Fibroblast of mammary gland (primary cell): ENCODE measurements at places on chromosomes 7 and 10.
A peak's percentile ranks its signal among the peaks of the same experiment; 100 is the strongest.

- DNase-seq: peak; percentile 52
Observed at GRCh38 chr10:59839576-59839975, 66.8 kb downstream of the CCDC6 start.

- DNase-seq: no peak
Observed at GRCh38 chr7:12016439-12016838, 184.4 kb upstream of the THSD7A start.

- DNase-seq: no peak
Observed at GRCh38 chr10:114030140-114030539, 13.5 kb upstream of the ADRB1 start.

- no peak for DNase-seq
Observed at GRCh38 chr7:47331179-47331565, 250.7 kb downstream of the TNS3 start.

DNA sequence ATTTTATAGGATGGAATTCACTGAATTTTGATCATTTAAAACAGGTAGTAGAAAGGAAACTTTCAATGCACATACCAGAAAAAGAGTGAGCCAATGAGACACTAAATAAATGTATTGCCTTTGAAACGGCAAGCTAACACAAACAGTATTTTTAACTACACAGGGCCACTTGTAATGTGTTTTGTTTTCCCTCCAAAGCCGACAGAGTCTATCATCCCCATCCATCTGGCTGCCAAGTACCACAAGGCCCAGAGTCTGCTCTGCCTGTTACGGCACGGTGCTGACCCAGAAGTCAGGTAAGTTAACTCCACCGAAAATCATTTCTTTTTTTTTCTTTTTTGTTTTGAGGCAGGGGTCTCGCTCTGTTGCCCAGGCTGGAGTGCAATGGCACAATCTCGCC, 1.5 kb downstream of the ANKRD61 start:
- DNase-seq: no peak

DNA sequence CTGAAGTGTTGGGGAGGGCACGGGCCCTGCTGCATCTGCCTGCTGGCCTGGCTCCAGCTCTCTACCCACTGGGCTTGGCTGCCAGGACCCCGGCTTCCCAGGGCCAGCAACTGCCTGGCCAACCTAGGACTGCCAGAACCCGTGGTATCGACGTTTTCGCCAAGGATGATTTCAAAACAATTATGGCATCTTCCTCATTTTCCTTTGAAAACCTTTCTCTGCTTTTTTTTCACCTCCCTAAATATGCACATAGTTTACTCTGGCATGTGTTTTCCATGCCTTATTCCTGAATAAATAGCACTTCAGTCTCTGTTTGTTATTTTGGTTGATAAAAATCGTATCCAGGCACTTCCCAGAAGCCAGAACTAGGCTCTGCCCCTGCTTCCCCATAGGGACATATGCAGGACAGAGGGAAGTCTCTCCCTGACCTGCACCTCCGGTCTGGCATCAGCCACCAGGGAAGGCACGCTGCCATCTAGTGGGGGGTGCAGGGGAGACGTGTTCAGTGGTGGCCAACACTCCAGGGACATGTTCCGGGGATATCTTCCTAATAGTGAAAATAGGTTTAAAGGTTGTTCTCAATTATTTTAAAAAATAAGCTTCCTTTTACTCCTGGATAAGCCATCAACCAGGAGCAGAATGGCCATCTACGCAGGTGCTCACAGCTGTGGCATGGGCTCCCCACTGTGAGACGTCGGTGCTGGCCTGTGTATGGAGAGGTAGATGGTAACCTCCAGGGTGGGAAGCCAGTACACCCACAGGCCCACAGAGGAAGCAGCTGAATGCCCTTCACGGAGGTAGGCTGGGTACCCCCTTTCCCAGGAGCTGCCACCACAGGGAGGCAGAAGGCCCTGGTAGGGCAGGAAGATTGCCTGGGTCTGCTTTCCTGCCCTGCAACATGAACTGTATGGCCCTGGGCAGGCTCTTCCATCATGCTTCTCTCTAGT, 30.7 kb upstream of the ANTXRL start:
- peak; percentile 2 for DNase-seq

DNA sequence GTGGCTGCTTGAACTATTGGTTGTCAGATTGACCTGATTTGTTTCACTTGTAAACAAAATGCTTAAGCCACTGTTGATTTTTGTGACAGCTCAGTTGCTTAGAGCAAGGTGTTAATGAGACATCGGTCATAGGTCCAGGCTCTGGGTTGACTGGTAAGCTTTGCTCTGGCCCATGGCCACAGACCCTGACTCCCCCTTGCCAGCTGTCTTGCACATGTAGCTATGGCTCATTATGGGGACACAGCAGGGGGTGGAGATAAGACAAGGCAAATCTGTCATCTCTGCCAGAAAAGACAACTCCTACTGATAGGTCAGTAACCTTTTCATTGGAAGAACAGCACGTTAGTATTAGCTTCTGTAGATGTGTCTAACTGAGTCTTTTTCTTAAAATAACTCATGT, 95.3 kb downstream of the KAT6B start:
- peak; percentile 35 for DNase-seq

- DNase-seq: no peak
Observed at GRCh38 chr7:57300747-57301146, 149.2 kb upstream of the ZNF716 start.
